ENCODE measurements at places on chromosomes 16 and 17.
A peak's percentile ranks its signal among the peaks of the same experiment; 100 is the strongest.

DNA sequence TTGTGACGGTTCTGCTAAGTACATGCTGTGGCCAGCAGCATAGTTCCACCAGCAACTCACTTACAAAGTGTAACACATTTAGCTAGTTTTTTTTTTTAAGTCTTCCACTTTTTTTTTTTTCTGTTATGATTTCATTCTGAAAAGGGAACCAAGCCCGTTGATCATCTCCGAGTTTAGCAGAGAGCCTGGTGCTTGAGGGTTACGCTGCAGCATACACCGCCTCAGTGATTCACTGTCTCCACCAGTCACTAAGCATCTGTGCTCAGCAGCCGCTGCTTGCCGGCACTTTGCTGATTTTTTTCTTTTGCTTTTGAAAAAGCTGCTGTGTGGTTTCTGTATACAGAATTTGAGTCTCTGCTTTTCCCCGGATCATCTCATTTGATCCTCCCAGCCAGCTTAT is 194.5 kb upstream of the CDH13 start:
- no peak for DNase-seq

- DNase-seq: no peak
Measured at GRCh38 chr17:41519501-41520224, 973 bp upstream of the KRT15 start.

- DNase-seq: no peak
Measured at GRCh38 chr16:67399749-67400704, 6.7 kb upstream of the TPPP3 start.

- no peak for DNase-seq
Measured at GRCh38 chr16:3780570-3780969, 63.2 kb upstream of the TRAP1 start.

GRCh38 chr17:83002118-83002805 is 77.1 kb upstream of the METRNL start:
- DNase-seq: no peak

DNA sequence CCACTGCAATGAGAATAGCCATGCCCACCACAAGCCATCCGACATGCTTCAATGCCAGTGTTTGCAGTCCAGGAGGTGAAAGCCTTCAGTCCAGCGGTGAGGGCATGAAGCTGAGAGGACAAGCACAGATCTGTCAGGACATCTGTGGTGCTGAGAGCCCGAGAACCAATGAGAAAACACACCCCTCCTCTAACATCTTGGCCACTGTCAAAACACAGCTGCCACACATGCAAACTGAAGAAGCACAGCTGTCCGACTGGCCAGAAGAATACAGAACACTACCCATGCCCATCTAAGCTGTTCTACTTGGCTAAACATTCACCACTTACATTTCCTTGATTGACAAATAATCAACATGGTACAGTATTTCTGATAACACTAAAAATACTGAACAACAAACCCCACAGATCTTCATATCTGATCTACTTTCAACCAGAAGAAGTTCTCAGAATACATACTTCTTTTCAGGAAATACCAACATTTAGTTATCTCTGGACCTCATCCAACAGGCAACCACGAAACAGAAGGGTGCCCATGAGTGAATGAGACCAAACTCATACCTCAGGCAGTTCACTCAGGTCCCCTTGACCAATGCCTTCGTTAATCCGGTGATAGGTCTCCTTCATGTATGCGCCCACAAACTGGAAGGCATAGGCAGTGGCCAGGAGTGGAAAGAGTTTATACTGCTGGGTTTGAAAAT is 10.2 kb upstream of the FBF1 start:
- DNase-seq: no peak

DNA sequence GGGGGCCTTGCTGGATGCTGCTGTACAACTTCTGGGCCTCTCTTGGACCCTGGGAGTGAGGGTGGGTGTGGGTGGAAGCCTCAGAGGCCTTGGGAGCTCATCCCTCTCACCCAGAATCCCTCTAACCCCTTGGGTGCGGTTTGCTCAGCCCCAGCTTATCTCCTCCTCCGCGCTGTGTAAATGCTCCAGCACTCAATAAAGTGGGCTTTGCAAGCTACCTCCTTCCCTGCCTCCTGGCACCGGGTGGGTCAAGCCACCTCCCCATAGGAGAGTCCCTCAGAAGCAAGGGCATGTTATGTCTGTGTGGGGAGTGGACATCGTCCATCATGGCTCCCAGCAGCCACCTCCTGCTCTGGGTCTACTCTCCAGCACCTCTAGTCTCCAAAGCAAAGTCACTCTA is 28.4 kb downstream of the CDIP1 start:
- no peak for DNase-seq

- DNase-seq: no peak
Measured at GRCh38 chr17:74877592-74878548, 5.1 kb upstream of the FDXR start.

- no peak for DNase-seq
Measured at GRCh38 chr17:21250854-21251253, 2.4 kb downstream of the NATD1 start.

- no peak for DNase-seq
Measured at GRCh38 chr16:11526655-11527350, 59.9 kb downstream of the LITAF start.

DNA sequence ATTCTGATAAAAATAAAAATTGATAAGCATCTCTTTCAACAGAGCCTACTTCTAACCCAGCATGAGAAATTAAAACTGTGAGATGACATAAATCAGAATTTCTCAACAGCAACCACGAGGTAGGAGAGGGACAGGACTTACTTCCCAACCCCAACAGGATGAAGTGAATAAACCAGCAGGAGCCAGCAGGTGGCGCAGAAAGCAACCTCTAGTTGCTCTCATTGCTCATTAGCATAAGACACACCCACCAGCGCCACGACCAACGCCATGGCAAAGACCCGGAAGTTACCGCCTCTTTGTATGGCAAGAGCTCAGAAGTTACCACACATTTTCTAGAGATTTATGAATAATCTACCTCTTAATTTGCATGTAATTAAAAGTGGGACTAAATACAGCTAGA is 189.4 kb upstream of the CDH8 start:
- peak; percentile 16 for DNase-seq

DNA sequence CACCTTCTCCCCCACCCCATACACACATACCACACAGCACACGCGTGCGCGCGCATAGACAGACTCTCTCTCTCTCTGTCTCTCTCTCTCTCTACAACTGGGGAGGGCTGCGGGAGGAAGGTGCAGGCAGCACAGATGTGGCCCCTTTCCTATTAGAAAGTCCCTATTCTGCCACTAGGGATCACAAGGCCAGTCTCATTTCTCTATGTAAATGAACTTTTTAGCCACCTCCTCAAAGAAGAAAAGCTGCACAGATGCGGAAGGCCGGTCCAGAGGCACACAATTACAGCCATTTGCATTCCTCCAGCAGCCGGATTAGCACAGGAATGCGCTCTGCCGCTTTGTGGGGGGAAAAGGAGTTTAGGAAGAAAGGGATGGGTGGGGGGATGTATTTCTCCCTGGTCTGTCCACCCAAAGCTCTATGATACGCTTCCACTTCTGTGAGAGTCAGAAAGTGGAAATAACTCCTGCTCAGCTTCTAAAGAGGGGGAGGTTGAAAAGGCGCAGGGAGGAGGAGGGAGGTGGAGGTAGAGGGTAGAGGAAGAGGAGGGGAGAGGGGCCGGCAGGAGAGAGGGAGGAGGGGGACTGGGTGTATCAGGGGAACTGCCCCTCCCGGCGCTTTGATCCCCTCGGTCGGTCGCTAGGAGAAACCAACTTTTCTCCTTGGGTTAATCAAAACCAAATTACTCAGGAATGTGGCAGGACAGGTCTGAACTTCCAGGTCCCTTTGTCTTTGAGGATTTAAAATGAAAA is 11.7 kb downstream of the ZFHX3 start:
- no peak for DNase-seq

DNA sequence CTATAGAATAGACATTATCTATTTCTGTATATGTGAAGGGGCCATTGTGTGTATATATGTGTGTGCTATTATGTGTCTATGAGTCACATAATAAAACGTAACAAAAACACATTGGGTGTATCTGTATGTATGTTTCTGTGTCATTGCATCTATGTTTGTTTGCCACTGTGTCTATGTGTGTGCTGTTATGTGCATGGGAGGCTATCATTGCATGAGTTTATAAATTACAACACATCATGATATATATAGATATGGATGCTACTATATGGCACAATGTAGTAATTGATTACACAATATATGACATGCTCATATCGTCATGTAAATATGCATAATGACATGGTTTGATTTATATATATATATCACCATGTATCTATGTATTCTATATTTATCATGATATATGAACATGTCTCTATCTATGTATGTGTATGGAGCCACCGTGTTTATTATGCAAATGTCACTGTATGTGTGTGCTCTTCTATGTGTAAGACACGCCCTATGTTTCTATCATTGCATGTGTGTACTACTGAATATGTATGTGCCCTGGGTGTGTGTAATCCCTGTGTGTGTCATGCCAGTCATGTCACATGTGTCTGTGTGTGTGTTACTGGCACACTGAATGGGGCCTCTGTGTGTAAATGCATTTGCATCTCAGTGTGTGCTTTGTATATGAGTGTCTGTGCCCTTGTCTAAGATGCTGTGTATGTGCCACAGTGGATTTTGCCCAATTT is 1.4 kb upstream of the TSPOAP1 start:
- DNase-seq: no peak

DNA sequence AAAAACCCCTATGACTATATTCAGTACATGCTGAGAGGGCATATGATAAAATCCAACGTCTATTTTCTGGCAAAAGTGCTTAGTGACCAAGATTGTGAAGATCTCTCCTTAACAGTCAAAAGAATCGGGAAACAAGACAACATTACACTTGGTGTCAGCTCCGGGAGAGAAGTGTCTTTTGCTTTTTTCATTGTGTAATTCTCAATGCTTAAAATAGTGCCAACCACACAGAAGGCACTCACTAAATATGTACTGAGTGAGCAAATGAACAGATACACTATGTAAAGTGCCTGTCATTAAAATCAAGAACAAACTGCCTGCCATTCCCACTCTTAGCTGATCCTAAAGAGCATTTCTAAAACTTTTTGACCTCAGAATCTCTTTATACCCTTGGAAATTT is 34.1 kb downstream of the VPS53 start:
- no peak for DNase-seq

GRCh38 chr17:64400642-64401041 is 10.0 kb upstream of the PECAM1 start:
- DNase-seq: no peak

GRCh38 chr17:10119203-10120108 is 79.0 kb downstream of the GAS7 start:
- no peak for DNase-seq

GRCh38 chr16:77863250-77863649 is 74.9 kb downstream of the VAT1L start:
- DNase-seq: no peak

GRCh38 chr16:46783800-46784199 is 35.7 kb upstream of the MYLK3 start:
- DNase-seq: no peak

GRCh38 chr16:69838489-69838888 is 76.4 kb downstream of the WWP2 start:
- no peak for DNase-seq

DNA sequence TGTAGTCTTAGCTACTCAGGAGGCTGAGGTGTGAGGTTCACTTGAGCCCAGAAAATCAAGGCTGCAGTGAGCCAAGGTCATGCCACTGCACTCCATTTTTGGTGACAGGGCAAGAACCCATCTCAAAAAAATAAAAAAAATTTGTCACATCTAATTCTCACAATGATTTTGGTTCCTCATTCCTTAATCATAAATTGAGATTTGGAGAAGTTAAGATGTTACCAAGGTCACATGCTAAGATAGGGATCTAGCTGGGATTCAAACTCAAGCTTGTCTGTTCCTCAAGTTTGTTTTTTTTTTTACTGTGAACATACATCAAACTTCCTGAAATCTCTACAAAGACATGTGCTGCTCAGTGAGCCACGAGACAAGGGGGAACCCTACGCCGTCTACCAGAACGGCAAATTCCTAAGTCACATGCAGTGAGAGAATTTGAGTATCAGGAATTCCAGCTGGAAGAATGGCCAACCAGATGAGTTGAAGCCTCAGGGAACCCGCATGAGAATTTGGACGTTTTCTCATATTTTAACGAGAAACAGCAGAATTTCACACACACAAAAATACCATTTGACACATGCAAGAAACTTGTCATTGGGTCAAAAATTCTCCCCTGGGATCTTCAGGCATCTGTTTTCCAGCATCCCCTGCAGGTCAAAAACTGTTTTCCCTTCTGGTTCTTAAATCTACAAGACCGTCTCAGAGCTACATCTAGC is 414.1 kb upstream of the GOT2 start:
- no peak for DNase-seq

DNA sequence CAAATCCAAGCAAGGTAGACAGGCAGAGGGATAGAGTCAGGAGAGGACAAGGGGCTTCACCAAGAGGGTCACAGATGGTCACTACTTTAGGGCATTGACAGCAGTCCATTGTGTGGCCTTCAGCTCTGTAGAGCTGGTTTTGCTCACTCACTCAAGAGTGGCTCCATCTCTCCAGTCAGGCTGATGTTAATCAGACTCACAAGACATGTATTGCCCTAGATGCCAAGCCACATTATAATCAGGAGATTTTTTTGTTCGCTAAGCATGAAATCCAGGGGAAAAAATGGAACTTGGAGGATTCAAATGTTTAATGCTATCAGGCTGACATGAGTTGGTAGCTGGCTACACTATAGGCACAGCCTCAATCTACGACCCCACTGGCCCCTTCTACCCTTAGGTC is 32.5 kb downstream of the CD300LF start:
- no peak for DNase-seq

GRCh38 chr16:56237451-56237930 is 46.2 kb downstream of the GNAO1 start:
- no peak for DNase-seq

DNA sequence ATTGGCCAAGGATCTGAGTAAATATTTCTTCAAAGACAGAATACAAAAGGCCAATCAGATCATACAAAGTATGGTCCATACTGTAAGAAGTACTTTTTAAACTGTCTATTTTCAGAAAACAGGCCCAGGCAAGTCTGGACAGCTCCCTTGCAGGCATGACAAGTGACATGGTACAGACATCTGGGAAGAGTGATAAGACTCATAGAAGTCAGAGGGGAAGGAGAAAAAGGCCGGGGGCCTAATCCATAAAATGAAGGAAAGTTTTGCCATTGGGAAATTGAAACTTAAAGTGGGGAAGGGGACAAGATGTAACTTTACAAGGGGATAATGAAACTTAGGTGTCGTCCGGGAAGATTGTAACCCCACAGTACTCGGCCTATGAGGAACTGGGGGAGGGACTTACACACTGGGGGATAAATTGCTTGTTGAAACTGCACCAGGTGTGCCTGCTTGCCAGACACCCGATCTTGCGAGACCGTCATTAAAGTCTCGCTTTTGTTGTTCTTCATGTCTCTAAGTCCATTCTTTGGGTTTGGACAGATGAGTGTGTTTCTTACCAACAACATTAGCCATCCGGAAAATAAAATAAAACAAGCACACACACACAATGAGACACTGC is 684.0 kb downstream of the CDH11 start:
- no peak for DNase-seq
